T-helper 9 cell (primary cell): ENCODE measurements at places on chromosomes 16 and 17.

DNA sequence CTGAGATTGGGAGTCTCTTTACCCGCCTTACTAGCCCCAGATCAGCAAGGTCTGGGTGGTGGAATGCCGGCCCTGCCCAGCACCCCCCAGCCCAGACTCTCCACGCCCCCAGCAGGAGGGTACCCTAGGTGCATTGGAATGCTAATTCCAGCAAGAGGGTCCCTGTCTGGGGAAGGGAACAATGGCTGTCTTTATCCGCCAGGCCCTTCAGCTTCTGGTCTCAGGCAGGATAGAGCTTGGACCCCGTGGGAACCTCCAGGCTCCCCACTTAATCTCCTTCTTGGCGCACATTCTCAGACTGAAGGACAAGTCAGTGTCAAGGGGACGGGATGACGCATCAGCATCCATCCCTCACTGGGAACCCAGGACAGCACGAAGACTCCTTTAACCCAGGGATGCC lies 85.1 kb downstream of the LITAF start:
- DNase-seq: no peak

DNA sequence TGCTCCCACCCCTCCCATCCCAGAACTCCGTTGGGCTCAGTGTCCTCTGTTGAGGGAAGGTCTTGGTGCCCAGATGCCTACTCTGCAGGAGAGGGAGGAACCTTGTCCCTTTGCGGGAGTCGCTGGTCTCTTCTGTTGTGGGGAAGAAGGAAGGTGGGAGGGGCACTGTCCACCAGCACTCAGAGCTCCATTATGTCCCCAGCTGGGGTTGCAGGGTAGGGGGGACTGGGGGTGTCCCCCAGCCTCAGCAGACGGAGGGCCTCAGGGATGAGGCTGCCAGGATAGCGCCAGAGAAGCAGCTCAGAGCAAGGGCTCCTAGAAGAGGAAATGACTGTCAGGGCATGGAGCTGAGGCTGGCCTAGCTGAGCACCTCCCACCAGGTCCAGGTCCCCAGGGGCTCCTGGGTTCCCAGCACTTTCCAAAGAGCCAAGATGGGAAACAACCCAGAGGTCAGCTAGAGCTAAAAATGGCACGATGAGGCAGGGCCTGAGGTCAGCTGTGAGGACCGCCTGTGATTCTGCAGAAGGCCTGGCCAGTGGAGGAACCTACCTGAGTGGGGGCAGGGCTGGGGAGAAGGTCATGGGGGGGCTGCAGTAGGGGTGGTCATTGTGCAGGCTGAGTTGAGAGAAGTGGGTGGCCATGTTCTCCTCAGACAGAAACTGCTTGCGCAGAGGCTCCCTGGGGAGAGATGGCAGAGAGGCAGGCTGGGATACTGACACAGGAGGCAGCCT lies 893 bp downstream of the HCFC1R1 start:
- DNase-seq: no peak

DNA sequence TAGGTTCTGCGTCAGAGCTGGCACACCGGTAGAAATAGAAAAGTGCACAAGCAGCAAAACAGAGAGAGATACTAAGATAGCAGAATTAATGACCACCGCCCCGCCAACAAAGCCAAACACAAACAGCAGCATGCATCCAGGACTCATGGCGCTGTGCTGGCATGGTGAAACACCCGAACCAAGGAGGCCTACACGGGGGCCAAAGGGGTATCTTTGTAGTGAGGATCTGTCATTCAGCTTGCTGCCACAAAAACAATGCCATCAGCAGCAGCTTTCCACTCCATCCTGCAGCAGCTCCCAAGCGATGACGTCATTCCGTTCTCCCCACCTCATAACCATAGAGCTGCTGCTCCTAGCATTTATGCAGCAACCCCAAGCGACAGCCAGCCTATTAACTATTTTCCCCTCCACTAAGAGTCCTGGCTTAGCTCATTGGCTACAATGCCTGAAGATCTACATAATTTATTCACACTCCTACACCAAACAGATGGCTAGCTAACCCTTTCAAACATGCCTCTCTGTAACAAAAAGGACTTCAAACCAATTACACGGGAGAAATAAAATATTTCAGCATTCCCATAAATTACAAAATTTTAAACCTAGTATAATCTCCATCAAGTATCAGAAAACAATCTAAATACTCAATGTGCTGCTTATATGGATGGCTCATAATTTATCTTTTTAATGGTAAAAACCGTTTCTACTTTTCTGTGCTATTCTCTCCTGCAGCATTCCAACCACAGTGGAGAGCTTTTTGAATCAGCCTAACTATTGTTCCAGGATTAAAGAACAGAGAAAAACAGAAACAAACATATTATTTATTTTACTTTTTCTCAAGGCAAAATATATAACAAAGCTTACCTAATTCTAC lies 73.9 kb downstream of the SPAG9 start:
- DNase-seq: no peak

GRCh38 chr16:4915226-4915761 lies 21.7 kb downstream of the PPL start:
- no peak for DNase-seq

- DNase-seq: no peak
Observed at GRCh38 chr16:49773534-49774475, 82.1 kb downstream of the ZNF423 start.

DNA sequence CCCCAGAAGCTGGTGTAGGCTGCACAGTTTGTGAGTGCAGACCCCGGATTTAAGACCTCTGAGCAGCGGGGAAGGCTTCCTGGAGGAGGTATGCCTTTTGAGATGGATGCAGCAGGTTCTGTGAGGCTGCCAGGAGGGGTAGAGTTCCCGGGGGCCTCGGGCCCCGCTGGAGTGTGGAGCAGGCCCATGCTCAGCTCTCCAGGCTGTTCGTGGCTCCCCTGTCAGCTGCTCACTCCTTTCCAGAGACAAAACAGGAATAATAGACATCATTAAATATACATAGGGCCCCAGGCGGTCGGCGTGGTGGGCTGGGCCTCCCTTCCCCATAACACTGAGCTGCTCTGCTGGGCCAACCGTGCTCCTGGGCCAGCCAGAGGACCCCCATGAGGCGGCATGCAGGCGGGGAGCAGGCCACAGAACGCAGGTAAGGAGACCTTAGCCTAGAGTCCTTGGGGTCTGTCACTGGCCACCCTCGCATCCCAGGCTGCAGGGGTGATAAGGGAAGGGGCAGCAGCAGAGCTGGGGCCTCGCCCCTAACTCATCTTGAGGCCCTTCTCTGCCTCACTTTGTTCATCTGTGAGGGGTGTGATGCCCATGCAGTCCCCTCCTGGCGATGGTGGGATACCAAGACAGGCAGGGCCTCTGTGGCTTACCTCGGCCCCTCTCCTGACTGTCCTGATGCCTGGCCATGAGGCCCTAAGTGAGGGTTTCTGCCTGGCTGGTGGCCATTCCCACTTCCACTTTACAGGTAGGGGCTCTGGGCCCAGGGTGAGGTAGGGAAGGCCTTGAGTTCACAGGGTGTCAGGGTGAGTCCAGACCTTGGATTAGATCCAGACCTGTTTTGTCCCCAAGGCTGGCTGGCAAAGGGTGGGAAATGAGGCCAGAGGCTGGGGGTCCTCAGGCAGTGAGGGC lies at the start of gene MYO15A:
TSS of gene MYO15A (plus strand) at position 356 of the 912 bp plus-strand sequence. CDS start 10,045 bp downstream, outside the sequence.
- DNase-seq: no peak

GRCh38 chr16:12210258-12210880 lies 233.8 kb downstream of the SNX29 start:
- DNase-seq: no peak

GRCh38 chr16:11629071-11630030 lies 38.9 kb upstream of the SNN start:
- DNase-seq: no peak

GRCh38 chr16:53925107-53925410 lies 221.1 kb downstream of the FTO start:
- DNase-seq: no peak

GRCh38 chr17:49403514-49404289 lies 11.0 kb downstream of the PHB1 start:
- DNase-seq: no peak

DNA sequence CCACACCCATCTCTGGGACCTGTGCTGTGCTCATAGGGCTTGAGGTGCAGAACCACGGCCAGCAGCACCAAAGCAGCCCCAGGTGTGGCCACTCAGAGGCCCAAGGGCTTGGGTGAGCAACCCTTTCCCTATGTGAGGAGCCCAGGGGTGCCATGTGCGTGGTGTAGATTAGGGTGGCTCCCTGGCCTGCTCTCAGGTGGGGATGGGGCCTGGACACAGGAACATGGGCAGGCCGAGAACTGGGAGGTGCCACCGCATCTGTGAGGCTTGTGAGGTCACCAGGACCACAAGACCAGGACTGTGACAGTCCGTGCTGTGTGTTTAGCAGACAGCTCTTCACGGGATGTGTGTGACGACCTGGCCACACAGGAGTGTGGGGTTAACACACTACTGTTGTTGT lies 103.5 kb upstream of the ZNF750 start:
- no peak for DNase-seq

- DNase-seq: no peak
Observed at GRCh38 chr16:85042167-85042526, 14.6 kb downstream of the KIAA0513 start.

DNA sequence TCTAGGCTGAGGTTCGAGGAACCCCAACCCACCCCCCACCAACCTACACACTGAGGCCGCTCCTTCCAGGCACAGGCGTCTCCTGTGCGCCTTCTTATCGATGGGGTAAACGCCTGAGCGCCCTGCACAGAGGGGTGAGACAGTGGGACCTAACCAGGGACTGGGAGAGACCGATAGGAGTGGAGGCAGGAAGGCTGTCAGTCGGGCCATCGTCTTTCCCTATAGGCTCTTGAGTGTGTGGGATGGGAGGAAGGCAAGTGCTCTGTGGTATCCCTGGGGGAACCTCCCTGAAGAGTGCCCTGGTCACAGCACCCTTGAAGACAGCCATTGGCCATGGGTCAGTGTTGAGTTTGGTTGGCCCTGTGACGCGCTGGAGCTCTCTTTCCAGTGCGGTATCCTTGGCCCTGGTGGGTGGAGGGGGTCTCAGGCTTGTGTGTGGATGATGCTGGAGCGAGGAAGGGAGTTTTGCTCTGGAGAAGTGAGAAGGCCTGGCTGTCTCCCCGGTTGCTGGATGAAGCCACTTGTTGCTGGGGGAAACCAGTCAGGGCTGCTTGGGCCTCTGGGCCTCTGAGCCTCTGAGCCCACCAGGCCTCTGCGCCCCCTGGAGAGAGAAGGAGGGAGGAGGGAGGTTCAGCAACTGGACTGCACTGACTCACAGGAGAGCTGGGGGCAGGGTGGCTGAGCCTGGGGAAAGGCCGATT lies 1.7 kb downstream of the GPRC5C start:
- DNase-seq: no peak

- DNase-seq: peak; percentile 3
Observed at GRCh38 chr16:78045865-78046581, 23.7 kb downstream of the CLEC3A start.

- no peak for DNase-seq
Observed at GRCh38 chr16:69411064-69411985, 13.1 kb upstream of the CYB5B start.
